ENCODE measurements at places on chromosomes 7 and 10.

GRCh38 chr10:87703771-87704170, 44.1 kb downstream of the PAPSS2 start:
- no peak for DNase-seq
- H3K4me3 ChIP-seq: no peak overlapping the region
- no peak overlapping the region for H3K27ac ChIP-seq
- H3K36me3 ChIP-seq: no peaks in the 10 kb centered on the region
- H3K4me1 ChIP-seq: peaks cover 3% of the 10 kb centered on the region

DNA sequence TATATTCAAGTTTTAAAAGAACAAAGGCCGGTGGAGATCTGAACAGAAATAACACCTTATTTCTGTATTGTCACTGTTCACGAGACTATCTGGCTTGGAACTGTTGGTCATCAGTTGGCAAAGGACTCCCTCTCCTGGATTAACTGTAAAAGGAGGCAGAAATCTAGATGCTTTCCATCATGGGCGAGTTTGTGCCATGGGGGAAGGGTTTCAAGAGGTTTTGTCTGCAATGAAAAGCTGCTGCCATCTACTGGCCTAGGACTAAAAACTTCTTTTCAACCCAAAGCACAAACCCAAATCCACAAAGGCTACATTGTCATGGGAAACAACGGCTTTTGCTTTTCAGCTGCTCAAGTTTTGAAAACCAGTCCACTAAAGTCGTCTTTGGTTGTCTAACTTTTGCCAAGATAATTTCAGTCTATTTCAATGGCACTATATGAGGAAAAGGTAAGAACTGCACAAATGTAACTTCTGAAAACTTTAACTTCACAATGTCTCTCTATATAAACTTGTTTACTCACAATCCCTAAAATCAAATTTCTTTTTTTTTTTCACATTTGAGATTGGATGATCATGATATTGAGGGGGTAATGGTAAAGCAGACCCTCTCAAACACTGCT, 196.8 kb downstream of the SKAP2 start:
- H3K27me3 ChIP-seq: no peaks in the 10 kb centered on the region
- no peak overlapping the region for H3K27ac ChIP-seq
- H3K4me1 ChIP-seq: peaks cover 14% of the 10 kb centered on the region

GRCh38 chr10:129605986-129606518, 139.0 kb downstream of the MGMT start:
- H3K27me3 ChIP-seq: no peaks in the 10 kb centered on the region
- no peak overlapping the region for H3K4me3 ChIP-seq
- H3K4me1 ChIP-seq: peaks cover 29% of the 10 kb centered on the region
- H3K27ac ChIP-seq: peak overlapping the region; percentile 32
- DNase-seq: no peak
- H3K36me3 ChIP-seq: no peaks in the 10 kb centered on the region

DNA sequence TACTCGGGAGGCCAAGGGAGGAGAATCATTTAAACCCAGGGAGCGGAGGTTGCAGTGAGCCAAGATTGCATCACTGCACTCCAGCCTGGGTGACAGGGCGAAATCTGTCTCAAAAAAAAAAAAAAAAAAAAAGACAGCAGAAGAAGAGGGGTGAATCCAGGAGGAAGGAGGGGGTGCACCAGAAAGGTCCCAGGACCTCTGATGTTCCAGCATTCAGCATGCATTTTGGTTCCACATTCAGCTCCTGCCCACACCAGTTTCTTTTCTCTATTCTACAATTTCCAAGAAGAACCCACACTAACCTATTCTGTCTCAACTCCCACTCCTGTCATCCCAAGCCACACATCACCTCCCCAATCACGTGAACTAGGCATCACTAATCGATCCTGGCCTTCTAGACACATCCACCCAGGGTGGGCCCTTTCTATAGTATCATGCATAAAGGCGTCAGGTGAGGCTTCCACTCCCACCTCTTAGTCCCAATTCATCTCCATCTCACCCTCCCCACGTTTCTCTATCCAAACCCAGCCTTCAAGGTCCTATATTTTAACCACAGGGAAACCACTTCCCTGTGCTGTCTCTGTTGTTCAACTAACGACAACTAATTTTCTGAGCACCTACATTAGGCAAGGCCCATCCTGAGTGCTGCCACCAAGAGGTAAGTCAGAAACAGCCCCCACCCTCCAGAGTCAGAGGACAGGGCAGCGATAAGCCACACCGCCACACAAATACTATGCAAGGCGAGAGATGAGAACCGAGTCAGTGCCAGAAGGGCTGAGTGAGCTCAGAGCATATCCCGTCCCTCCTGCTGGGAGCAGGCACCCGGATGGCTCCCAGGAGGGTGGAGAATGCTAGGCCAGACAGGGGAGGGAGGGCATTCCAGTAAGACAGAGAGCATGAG, 2.2 kb downstream of the ANXA11 start:
- peak overlapping the region; percentile 86 for H3K4me3 ChIP-seq
- peak overlapping the region; percentile 94 for H3K27ac ChIP-seq
- peak; percentile 43 for DNase-seq
- no peaks in the 10 kb centered on the region for H3K36me3 ChIP-seq

- peaks cover 7% of the 10 kb centered on the region for H3K36me3 ChIP-seq
- no peak for DNase-seq
- H3K4me3 ChIP-seq: no peak overlapping the region
- no peaks in the 10 kb centered on the region for H3K27me3 ChIP-seq
- peaks cover 55% of the 10 kb centered on the region for H3K4me1 ChIP-seq
- no peak overlapping the region for H3K27ac ChIP-seq
Measured at GRCh38 chr10:24207341-24207740, 1.6 kb upstream of the KIAA1217 start.

DNA sequence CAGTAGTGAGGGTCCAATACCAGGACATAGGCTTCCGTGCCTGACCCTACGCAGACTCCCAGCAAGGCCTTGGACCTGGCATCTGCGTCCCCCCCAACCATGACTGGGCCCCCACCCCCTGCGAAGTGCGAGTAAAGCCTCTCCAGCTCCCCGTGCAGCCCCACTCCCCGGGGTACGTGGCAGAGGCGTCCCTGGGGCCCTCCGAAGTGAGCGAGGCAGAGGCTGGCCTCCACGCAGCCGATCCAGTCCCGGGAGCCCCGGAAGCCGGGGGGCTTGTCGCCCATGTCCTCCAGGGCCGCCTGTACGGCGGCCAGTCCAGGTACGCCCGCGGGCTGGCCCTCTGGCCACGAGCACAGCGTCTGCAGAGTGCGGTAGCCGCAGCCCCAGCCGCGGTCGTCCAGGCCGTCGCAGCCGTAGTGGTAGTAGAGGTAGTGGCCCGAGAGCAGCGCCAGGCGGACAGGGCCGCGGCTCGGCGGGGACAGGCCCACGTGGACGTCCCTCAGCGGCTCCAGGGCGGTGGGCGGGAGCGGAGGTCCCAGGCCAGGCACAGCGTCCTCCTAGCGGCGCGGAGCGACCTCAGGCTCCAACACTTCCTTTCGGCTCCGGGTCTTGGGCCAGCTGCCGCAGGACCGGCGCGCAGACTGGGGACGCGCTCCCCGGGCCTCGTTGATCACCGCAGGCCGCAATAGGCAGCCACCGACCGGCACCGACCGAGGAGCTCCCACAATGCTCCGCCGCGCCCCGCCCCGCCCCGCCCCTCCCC, at the start of gene UFSP1:
TSS of gene UFSP1 (minus strand) at position 728 of the 763 bp plus-strand sequence. CDS start at position 284, 444 bp downstream.
- H3K36me3 ChIP-seq: peaks cover 44% of the 10 kb centered on the region
- no peak for DNase-seq
- H3K4me1 ChIP-seq: peaks cover 40% of the 10 kb centered on the region

DNA sequence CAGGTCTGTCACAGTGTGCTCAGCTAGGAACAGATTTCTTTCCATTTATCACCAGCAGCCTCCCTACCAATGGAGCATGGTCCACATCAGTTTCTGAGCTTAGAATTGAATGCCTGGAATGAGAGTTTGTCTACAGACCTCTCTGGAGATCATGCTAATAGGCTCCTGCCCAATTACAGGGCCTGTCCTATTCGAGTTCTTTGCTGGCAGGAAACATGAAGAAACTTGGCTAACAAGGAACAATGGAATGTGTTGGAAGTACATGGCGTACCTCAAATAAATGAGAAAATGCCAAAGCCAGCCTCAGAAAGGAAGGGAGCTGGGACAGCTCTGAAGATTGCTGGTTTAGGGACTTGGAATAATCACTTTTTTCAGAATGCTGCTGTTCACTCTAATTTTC, 186.0 kb upstream of the AKR1E2 start:
- H3K4me3 ChIP-seq: no peak overlapping the region
- H3K36me3 ChIP-seq: no peaks in the 10 kb centered on the region
- DNase-seq: no peak
- no peaks in the 10 kb centered on the region for H3K27me3 ChIP-seq
- no peak overlapping the region for H3K27ac ChIP-seq

GRCh38 chr10:6514844-6515780, 65.0 kb downstream of the PRKCQ start:
- no peak overlapping the region for H3K27ac ChIP-seq
- H3K36me3 ChIP-seq: peaks cover 19% of the 10 kb centered on the region
- DNase-seq: no peak
- no peaks in the 10 kb centered on the region for H3K27me3 ChIP-seq
- H3K4me1 ChIP-seq: peaks cover 15% of the 10 kb centered on the region

DNA sequence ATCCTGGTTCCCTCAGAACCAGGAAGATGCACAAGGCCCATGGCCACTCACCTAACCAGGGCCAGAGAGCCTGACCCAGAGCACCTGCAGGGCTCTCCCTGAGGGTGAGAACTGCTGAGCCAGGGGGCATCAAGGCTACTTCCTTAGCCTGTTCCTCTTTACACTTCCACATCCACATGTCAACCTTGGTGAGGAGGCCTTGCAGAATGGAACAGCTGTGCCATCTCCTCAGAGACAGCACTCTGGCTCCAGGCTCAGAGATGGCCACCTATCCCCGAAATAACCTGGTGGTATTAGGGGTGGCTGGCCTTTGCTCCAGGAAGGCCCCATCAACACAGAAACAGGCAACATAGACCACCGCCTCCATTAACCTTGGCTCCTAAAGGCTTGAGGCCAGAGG, 473.0 kb downstream of the RPS24 start:
- no peak for DNase-seq
- no peaks in the 10 kb centered on the region for H3K36me3 ChIP-seq
- H3K4me1 ChIP-seq: no peaks in the 10 kb centered on the region
- H3K27me3 ChIP-seq: no peaks in the 10 kb centered on the region
- H3K4me3 ChIP-seq: no peak overlapping the region

- no peaks in the 10 kb centered on the region for H3K36me3 ChIP-seq
- H3K4me1 ChIP-seq: peaks cover 75% of the 10 kb centered on the region
- DNase-seq: no peak
- no peak overlapping the region for H3K27ac ChIP-seq
- H3K4me3 ChIP-seq: no peak overlapping the region
Measured at GRCh38 chr10:11150879-11151415, 133.3 kb downstream of the CELF2 start.

- H3K36me3 ChIP-seq: peaks cover 63% of the 10 kb centered on the region
- H3K27me3 ChIP-seq: no peaks in the 10 kb centered on the region
- H3K4me3 ChIP-seq: no peak overlapping the region
- H3K4me1 ChIP-seq: peaks cover 22% of the 10 kb centered on the region
- H3K27ac ChIP-seq: no peak overlapping the region
Measured at GRCh38 chr7:44764665-44765578, 16.3 kb downstream of the ZMIZ2 start.

DNA sequence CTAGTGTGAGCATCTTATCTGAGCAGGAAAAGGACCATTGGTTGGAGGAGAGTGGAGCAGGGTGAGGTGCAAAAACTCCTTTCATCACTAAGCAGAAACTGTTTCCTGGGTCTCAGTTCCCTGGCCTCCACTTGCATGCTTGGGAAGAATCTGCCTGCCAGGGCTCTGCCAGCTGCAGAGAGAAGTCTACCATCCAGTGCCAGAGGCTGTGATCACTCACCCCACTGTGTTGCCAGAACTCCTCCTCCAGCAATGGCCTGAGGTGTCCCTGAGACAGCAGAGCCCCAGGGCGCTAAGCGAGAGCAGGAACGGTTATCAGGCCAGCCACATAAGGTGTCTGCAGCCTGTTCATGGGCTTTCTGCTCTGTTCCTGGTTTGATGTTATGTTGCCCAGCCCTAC, 991.4 kb downstream of the CCSER2 start:
- H3K4me3 ChIP-seq: no peak overlapping the region
- H3K4me1 ChIP-seq: no peaks in the 10 kb centered on the region
- H3K27ac ChIP-seq: no peak overlapping the region
- H3K27me3 ChIP-seq: no peaks in the 10 kb centered on the region
- H3K36me3 ChIP-seq: no peaks in the 10 kb centered on the region

GRCh38 chr7:154371424-154371823, 319.2 kb downstream of the DPP6 start:
- H3K4me3 ChIP-seq: no peak overlapping the region
- peaks cover 68% of the 10 kb centered on the region for H3K36me3 ChIP-seq
- H3K4me1 ChIP-seq: no peaks in the 10 kb centered on the region
- peaks cover 5% of the 10 kb centered on the region for H3K27me3 ChIP-seq
- no peak for DNase-seq
